Endodermal cell (in vitro differentiated cells): ENCODE measurements at places on chromosomes 11 and 22. TPM values are rescaled to one million over a fixed set of nuclear protein-coding genes. Genes with fewer than 3 reads are reported as not detected.
A peak's percentile ranks its signal among the peaks of the same experiment; 100 is the strongest.

DNA sequence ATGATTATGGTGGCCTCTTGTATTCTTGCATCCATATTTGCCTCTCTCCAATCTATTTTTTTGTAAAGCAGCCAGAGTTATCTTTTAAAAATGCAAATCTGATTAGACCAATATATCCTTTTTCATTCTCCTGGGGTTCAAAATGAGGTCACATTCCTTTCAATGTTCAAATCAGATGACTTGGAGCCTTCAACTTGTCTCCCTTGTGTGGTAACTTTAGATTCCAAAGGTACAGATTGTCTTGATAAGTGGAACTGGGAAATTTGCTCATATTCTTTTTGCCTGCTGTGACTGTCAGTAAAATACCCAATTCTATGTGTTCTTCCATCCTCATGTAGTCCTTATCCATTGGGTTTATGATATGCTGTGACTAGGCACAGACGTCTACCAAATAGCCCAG, 15.1 kb upstream of the CAPRIN1 start:
- H3K4me1 ChIP-seq, result no peaks in the 10 kb centered on the region
- no peaks in the 10 kb centered on the region for H3K36me3 ChIP-seq
- no peak overlapping the region for H3K4me3 ChIP-seq
- DNase-seq, result no peak
- H3K27ac ChIP-seq, result no peak overlapping the region

DNA sequence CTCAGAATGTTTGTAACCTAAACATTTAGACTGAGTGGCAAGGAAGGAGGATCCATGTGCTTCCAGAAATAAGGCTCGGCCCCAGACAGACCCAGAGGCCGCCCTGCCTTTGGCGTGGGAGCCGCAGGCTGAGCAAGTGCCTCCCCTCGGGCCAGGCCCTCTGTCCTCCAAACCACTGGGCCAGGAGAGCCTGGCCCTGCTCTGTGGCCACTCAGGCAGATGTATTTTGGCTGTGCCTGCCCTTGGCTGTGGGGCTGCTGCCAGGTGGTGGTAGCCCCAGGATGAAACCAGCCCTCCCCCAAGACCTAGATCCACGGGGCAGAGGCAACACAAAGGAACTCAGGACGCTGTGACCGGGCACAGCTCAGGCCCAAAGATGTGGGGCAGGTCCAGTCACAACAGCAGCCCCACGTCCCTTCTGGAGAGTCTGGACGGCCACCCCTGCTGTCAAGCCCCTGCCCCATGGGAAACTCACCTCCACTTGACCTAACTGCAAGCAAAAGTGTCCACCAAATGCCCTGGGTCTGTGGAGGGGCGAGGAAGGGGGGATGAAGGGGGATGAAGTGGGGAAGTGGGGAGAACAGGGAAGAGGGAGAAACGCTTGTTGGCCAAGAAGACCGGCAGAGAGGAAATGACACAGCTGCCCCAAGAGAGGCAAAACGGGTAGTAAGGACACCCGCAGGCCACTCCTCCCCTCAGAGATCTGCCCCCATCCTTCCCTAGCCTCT, 24.0 kb downstream of the PISD start:
- H3K27me3 ChIP-seq, result no peaks in the 10 kb centered on the region
- DNase-seq, result peak; percentile 40
- H3K4me1 ChIP-seq, result no peaks in the 10 kb centered on the region
- no peak overlapping the region for H3K27ac ChIP-seq
- peaks cover 7% of the 10 kb centered on the region for H3K36me3 ChIP-seq

TSG101 gene
- 67.4 to 69.6 TPM (median 68.2 TPM) in 3 replicates for total RNA-seq

- peaks cover 3% of the 10 kb centered on the region for H3K36me3 ChIP-seq
- H3K27me3 ChIP-seq, result no peaks in the 10 kb centered on the region
- no peak for DNase-seq
Observed at GRCh38 chr11:112248201-112248600, 12.5 kb downstream of the PLET1 start.

CCDC116 gene
- total RNA-seq, result 0.19 to 0.46 TPM (median 0.38 TPM) in 3 replicates

DNA sequence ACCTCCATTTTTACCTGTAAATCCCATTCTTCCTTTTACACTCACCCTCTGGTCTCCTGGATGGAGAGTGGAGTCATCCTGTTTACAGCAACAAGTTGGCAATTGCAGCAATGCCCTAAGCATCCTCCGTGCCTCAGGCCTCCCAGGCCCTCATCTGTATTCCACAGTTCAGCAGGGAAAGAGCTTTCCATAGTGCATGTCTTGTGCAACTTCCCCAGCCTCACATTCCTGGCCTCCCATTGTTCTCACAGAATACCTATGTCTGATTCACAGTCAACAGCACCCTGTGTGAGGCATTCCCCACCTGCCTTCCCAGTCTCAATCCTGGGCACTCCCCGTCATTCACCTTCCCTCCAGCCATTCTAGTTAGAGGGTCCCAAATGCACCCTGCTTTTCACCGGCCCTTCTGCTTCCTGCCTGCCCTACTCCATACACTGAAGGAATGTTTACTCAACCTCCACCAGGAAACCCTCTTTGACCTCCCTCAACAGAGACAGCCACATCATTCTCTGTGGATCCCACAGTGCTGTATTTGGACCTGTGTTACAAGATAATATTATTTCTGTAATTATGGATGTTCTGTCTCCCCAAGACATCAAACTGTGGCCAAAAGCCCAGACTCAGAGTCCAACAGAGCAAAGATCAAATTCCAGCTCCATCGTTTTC, 405.7 kb downstream of the BUD13 start:
- no peak overlapping the region for H3K27ac ChIP-seq
- H3K36me3 ChIP-seq, result no peaks in the 10 kb centered on the region
- H3K4me1 ChIP-seq, result peaks cover 5% of the 10 kb centered on the region
- DNase-seq, result peak; percentile 81
- H3K27me3 ChIP-seq, result no peaks in the 10 kb centered on the region
- no peak overlapping the region for H3K4me3 ChIP-seq

UBQLNL gene
- 0.16 and 0.26 TPM in 2 replicates for total RNA-seq

- H3K4me1 ChIP-seq, result no peaks in the 10 kb centered on the region
- no peak for DNase-seq
- no peak overlapping the region for H3K4me3 ChIP-seq
- H3K36me3 ChIP-seq, result no peaks in the 10 kb centered on the region
- H3K27me3 ChIP-seq, result no peaks in the 10 kb centered on the region
Observed at GRCh38 chr22:47902646-47903180, 1140.3 kb downstream of the TBC1D22A start.

GRCh38 chr11:77967121-77967520, 27.3 kb downstream of the INTS4 start:
- no peaks in the 10 kb centered on the region for H3K27me3 ChIP-seq
- H3K4me3 ChIP-seq, result no peak overlapping the region
- DNase-seq, result no peak
- H3K27ac ChIP-seq, result no peak overlapping the region
- H3K36me3 ChIP-seq, result peaks cover 8% of the 10 kb centered on the region
- no peaks in the 10 kb centered on the region for H3K4me1 ChIP-seq

DNA sequence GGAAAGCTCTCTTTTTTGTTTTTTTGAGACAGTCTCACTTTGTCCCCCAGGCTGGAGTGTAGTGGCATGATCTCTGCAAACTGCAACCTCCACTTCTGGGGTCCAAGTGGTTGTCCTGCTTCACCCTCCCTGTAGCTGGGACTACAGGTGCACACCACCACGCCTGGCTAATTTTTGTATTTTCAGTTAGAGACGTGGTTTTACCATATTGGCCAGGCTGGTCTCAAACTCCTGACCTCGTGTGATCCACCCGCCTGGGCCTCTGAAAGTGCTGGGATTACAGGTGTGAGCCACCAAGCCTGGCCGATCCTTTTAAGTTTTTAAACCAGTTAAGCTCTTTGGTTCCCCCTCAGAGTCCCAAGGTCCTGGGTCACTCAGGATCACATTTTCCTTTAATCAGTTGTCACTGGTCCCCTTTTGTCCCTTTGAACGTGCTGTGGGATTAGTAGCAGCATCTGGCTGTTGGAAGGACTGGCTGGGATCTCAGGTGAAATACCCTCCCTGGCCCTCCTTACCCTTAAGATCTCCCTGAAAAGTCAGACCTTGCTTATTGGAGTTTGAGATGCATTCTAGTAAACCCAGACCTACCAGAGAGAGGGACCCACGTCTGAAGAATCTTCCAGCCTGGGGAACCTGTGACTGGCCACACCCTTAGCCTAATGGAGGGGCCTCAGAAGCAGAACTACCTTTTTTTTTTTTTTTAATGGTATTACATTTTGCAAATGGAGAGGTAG, 8.1 kb downstream of the MALAT1 start:
- no peaks in the 10 kb centered on the region for H3K27me3 ChIP-seq
- peak; percentile 84 for DNase-seq
- H3K36me3 ChIP-seq, result peaks cover 46% of the 10 kb centered on the region
- peak overlapping the region; percentile 97 for H3K4me3 ChIP-seq
- no peaks in the 10 kb centered on the region for H3K4me1 ChIP-seq
- peak overlapping the region; percentile 17 for H3K27ac ChIP-seq

CHRDL2 gene
- 0.27 and 0.44 TPM in 2 replicates for total RNA-seq

MPPED2 gene
- 16.4 and 18.7 TPM in 2 replicates for total RNA-seq

GRCh38 chr22:18071968-18072310, 5.9 kb upstream of the PEX26 start:
- H3K36me3 ChIP-seq, result no peaks in the 10 kb centered on the region
- H3K4me3 ChIP-seq, result no peak overlapping the region
- peaks cover 5% of the 10 kb centered on the region for H3K4me1 ChIP-seq
- H3K27ac ChIP-seq, result no peak overlapping the region
- H3K27me3 ChIP-seq, result peaks cover 5% of the 10 kb centered on the region

GRCh38 chr11:66614073-66614472, 2.4 kb upstream of the RBM14 start:
- DNase-seq, result no peak
- no peak overlapping the region for H3K27ac ChIP-seq
- no peaks in the 10 kb centered on the region for H3K4me1 ChIP-seq
- peaks cover 14% of the 10 kb centered on the region for H3K36me3 ChIP-seq

DNA sequence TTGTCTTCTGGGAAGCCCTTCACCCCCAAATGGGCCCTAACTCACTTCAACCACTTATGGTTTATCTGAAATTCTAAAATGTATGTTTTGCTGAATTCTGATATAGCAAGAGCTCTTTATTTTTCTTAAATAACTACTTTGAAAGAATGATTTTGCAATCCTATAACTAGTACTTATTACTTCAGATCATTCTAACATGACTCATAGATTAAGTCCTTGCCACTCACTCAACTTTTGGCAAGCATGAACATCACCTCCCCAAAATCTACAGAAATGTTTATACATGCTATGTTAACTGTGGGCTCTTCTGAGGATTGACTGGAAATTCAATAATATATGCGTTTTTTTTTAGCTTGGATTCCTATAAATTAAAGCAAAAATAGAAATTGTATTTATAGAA, 367.4 kb upstream of the FAT3 start:
- H3K4me3 ChIP-seq, result no peak overlapping the region
- H3K27me3 ChIP-seq, result no peaks in the 10 kb centered on the region
- no peak overlapping the region for H3K27ac ChIP-seq

GRCh38 chr11:61969838-61970662, 2.6 kb upstream of the FTH1 start:
- H3K27me3 ChIP-seq, result no peaks in the 10 kb centered on the region
- peaks cover 18% of the 10 kb centered on the region for H3K4me1 ChIP-seq
- H3K36me3 ChIP-seq, result peaks cover 14% of the 10 kb centered on the region
- no peak overlapping the region for H3K27ac ChIP-seq

RPS3 gene
- 3,877 and 3,902 TPM in 2 replicates for total RNA-seq

DNA sequence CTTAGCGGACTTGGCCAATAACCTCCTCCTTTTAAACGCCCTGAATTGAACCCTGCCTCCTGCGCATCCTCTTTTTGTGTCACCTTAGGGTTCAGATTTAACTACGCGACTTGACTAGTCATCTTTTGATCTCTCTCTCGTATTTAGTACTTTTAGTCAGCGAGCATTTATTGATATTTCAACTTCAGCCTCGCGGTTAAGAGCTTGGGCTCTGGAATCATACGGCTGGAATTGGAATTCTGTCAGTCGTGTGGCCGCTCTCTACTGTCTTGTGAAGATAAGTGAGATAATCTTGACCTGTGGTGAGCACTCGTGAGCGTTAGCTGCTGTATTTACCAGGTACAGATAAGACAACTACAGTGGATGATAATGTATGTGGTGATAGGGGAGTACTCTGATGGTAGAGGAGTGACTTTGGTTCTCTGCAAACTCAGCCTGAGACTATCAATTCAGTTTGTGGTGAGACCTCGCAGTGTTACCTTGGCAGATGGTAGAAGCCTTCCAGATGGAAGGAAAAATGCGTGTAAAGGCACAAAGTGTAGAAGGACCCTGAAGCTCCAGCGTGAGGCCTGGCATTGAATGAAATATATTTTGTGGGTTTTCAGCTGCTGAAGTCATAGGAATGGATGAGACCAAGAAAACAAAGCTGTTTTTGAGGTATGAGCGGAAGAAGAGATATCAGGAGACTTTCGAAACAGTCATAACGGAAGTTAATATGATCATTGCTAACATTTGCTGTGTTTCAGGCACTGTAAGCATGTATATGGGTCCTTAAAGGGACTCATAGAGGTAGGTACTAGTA, 682 bp downstream of the ATM start:
- peak overlapping the region; percentile 95 for H3K4me3 ChIP-seq
- H3K4me1 ChIP-seq, result peaks cover 7% of the 10 kb centered on the region
- no peak for DNase-seq
- no peaks in the 10 kb centered on the region for H3K27me3 ChIP-seq

DNA sequence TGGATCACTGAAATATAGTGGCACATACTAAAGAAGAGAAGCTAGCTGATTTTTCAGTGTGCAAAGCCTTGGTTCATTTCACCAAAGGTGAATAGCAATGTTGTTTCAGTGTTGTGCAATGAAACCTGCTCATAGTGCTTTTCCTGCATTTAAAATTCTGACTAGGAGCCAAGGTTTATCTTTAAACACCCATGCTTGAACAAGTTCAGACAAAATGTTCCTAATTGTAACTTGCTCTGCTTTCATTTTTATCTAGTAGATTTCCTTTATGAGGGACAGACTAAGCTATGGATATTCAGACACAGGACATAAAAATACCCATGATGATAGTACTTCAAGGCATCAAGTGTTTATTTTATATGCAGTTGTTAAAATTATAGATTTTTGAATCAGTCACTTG, 47.7 kb downstream of the BBOX1 start:
- DNase-seq, result no peak
- H3K27me3 ChIP-seq, result peaks cover 30% of the 10 kb centered on the region
- H3K27ac ChIP-seq, result no peak overlapping the region
- H3K36me3 ChIP-seq, result no peaks in the 10 kb centered on the region

- DNase-seq, result no peak
- H3K27ac ChIP-seq, result peak overlapping the region; percentile 64
- H3K27me3 ChIP-seq, result no peaks in the 10 kb centered on the region
- H3K4me3 ChIP-seq, result no peak overlapping the region
- peaks cover 52% of the 10 kb centered on the region for H3K4me1 ChIP-seq
- H3K36me3 ChIP-seq, result no peaks in the 10 kb centered on the region
Observed at GRCh38 chr11:7577291-7578190, 63.7 kb downstream of the PPFIBP2 start.

ESAM gene
- total RNA-seq, result 0.68 and 1.1 TPM in 2 replicates

GRCh38 chr11:92894197-92894596, 75.3 kb upstream of the MTNR1B start:
- no peak overlapping the region for H3K4me3 ChIP-seq
- no peaks in the 10 kb centered on the region for H3K4me1 ChIP-seq
- H3K27ac ChIP-seq, result no peak overlapping the region
- no peaks in the 10 kb centered on the region for H3K27me3 ChIP-seq
- no peak for DNase-seq

HORMAD2 gene
- total RNA-seq, result 0.55 TPM in 1 of 2 replicates, not detected in the other
